ENCODE measurements at places on chromosomes 2 and 18. TPM values are rescaled to one million over a fixed set of nuclear protein-coding genes. Genes with fewer than 3 reads are reported as not detected.

TEX44 gene
- not detected for total RNA-seq

TMX3 gene
- total RNA-seq, result 89.6 TPM

ABHD1 gene
- 0.65 TPM for total RNA-seq

GRCh38 chr2:168700615-168701245 lies 101.7 kb upstream of the NOSTRIN start:
- no peak for DNase-seq

- no peak for DNase-seq
Measured at GRCh38 chr2:47539228-47539627, 136.3 kb downstream of the MSH2 start.

DNA sequence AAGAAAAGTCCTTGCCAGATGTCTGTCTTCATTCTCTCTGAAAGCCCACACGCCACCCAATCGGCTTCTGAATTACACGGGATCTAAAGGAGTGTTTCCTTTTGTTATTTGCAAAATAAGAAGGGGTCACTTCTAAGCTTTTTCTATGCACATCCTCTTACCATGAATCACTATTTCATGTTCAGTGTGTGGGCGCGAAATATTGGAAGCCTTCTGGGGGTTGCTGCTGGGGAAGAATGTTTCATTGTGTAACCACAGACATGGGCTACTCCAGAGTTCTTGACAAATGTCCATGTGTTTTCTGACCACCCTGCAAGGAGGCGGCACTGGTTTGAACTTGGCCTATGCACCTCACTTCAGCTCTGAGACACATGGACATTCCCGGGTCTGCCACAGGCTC lies 133.6 kb upstream of the APCDD1 start:
- no peak for DNase-seq

GRCh38 chr2:6212491-6212890 lies 520.3 kb downstream of the SOX11 start:
- DNase-seq, result no peak

DNA sequence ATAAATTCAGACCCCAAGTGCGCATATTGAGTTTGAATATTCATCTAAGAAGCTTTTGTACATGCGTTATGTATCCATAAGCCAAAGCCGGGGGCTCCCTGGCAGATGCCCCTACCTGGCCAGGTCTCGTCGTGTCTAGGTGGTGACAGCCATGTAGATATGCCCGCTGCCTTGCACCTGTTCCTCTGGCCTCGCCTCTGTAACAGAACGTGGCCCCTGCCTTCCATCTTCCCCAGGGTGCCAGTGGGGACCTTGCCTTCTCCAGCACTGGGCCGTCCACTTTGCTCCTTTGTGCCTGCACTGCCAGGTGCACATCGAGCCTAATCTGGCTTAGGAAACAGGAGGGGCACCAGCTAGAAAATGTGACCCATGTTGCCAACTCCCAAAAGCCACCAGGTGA lies 198.2 kb downstream of the AGAP1 start:
- no peak for DNase-seq

DNA sequence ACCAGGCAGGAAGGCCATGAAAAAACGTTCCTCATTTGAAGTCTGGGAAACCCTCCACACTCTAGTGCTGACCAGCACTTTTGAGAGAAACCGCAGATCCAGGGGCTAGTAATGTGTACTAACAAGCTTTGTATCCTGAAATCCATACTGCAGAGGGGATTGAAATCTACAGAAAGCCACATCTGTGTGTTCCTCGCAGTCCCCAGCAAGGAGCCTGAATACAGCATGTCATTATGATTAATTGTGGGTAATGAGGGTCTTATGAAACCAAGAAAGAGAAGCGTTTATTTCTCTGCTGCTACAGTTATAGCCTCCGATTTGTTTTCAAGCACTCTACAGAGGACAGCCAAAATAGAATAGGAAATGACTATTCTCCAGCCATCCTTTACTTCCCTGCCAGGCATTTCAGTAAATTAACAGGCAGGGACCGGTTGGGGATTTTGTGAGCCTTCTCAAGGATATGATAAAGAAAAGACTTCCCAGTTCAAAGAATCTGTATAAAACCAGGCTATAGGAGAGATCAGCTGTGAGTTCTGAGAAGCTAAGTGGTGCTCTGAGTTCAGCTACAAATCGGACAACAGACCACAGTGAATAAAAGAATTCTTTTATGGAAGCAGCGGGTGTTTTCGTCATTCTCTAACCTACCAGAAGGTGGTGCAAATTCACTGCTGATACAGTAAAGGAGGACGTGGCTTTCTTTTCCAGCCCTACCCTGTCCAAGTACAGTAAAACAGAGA lies 133.4 kb downstream of the INSIG2 start:
- peak; percentile 83 for DNase-seq

GRCh38 chr2:190657474-190658255 lies 8.8 kb downstream of the NAB1 start:
- no peak for DNase-seq
